ENCODE measurements at places on chromosomes 12 and 14.
A peak's percentile ranks its signal among the peaks of the same experiment; 100 is the strongest.

DNA sequence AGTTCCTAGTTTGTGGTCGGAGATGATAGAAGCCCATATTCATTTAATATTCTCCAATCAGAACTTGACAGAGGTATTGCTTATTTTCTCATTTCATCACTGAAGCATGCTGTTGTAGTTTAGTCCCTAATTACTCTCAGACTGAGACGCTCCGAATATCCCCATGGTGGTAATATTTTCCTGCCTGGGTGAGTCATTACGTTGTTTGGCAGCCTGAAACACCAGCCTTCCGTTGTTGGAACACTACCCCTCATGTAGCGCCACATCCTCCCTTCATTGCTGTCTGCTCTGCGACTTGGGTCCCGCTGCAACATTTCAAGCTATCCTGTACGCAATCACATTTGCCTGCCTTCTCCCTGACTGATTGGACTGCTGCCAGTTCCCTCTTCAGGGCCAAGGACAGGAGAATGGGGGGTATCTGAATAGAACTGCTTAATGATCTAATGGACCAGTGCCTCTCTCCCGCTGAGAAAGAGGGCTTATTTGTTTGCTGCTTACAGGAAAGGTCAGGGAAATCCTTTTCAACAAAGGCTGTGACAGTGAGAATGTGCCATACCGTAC lies 369.1 kb downstream of the NPAS3 start:
- DNase-seq, result no peak

DNA sequence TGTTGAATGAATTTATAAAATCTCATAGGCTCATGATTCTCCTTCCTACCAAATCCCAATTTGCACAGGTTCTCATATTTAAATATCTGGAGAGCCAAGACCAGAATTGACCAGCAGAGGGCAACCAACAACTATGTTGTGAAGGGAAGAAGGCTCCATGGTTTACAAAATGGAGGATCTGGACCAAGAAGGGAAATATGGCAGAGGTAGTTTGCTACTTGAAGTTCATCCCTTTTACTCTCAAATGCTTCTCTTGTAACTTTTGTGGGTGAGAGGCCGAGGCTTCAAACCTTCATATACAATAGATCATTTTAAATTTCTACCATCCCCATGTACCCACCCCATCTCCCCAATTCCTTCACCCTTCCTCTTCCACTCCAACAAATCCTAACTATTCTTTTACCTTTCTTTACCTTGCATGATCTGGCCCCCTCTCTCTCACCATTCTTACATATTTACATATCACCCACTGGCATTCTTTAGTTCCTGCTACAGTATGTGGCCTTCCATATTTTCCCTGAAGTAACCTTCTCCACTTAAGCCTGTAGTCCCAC lies 3.8 kb upstream of the SMARCC2 start:
- peak; percentile 85 for DNase-seq

GRCh38 chr12:110641521-110641920 lies 27.6 kb downstream of the TCTN1 start:
- no peak for DNase-seq

DNA sequence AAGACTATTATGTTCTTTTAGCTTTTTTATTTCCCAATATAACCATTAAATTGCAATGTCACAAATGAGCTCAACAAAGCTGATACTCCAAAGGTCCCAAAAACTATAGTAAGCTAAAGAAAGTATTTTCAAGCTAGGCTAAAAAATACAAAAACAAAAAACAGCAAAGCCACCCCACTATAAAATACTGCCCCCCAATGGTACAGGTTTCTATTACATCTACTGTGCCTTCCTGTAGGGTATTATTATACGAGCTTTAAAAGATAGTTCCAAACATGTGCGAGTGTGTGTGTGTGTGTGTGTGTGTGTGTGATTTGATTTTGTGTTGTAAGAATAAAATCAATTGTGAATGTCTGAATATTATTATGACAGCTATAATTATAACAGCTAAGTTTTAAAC lies 1.1 kb downstream of the IFNG start:
- peak; percentile 12 for DNase-seq

- DNase-seq, result no peak
Observed at GRCh38 chr14:104650981-104651875, 38.2 kb upstream of the INF2 start.

DNA sequence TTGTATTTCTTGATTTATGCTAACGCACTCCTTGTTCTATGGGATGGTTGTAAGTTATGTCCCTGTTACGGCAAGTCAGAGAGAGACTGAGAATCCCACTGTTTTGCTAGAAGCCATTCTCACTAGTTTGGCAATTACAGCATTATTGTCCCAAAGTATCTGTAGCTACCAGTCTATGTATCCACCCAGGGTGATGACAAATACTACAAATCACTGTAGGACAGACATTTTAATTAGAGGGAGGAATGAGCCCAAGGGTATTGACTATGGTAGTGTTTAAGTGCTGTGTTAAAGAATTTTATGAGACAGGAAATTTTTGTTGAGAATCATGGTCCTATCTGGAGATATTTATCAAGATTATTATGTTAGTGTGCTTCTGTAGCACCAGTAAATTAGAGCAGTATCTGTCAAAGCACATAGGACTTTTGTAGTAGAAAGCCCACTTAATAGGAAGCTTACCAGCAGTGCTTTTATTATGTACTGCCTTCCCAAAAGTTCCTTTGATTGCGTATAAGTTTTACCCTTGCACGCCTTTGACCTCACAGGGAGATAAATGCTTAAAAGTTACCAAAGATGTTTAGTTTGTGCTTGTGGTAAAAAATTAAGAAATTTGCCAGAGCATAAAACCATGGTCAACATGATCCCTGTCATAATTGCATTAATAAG lies 10.7 kb downstream of the PRKCH start:
- DNase-seq, result no peak

GRCh38 chr12:132583736-132584135 lies 26.6 kb downstream of the LRCOL1 start:
- DNase-seq, result no peak

GRCh38 chr12:60169904-60170303 lies 574.1 kb downstream of the SLC16A7 start:
- DNase-seq, result no peak

GRCh38 chr14:22837750-22838538 lies 1.6 kb downstream of the MMP14 start:
- DNase-seq, result no peak

DNA sequence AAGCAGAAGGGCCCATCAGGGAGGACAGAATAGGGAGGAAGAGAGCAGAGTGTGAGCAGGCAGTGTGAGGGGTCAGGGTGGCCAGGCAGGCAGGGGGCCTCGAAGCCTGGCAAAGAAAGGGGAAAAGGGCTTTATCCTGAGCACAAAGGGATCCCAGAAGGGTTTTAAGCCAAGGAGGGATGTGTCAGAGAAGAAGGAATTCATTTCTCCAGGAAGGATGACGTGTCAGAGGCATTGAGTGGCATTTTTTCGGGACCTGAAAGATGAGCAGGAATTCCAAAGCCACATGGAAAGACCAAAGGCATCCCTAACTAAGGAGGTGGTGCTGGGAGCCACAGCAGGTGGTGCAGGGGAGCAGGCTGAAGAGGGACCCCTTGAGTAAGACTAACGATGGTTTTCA lies 132.1 kb downstream of the DICER1 start:
- no peak for DNase-seq

DNA sequence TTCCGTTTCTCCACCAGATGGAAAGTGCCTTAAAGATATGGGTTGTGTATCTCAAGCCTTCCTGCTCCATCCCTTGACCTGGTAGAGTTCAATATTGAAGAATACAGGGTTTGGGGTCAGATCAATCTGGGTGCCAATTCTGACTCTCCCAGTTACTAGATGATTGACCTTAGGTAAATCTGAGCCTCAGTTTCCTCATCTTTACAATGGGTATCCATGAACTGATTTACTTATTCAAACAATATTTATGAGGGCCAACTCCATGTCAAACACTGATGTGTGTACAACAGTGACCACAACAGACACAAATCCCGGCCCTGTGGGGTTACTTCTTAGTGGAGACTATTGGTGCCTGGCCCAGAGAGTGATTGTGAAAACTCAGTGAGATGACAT lies 7.5 kb upstream of the FAIM2 start:
- DNase-seq, result no peak

DNA sequence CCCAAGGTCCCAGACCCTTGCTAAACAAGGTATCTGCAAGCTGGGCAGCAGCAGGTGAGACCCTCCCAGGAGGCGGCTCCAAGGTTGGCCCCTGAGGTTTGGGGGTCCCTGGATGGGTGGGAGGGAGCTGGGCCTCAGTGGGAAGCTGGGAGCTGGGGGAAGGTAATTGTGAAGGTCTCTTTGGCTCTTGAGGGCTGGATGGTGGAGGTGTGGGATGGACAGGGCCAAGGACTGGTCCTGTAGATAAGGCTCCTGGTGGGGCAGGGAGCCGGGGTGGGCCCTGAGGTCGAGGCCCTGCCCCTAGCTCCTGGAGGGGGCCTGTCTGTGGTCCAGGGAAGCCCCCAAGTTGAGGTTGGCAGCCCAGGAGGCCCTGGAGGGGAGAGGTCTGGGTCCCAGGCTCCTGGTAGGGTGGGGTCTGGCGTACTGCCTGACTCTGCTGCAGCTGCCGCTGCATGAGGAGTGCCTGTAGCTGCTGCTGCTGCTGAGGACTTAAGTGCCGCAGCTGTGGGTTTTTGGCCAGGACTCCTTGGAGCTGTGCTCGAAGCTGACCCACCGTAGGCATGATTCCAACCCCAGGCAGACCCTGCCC lies 13.1 kb upstream of the PRKAG1 start:
- no peak for DNase-seq

DNA sequence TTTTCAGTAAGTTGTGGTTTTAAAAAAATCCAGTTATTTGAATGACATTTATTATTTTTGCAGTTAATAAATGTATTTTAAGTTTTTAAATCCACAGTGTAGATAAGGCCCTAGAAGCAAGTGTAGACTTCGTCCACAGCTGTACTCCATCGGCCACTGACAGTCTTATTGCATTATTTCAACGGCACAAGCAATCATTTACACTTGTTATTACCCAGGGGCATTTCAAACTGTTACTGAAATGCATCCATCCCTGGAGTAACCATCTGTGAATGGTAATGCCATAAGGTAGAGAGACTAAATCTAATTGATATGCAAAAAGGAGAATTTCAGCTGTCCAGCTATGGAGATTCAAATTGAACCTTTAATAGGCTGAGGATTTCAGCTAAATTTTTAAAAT lies 48.4 kb downstream of the BICD1 start:
- no peak for DNase-seq

GRCh38 chr12:59699421-59700152 lies 103.8 kb downstream of the SLC16A7 start:
- no peak for DNase-seq

DNA sequence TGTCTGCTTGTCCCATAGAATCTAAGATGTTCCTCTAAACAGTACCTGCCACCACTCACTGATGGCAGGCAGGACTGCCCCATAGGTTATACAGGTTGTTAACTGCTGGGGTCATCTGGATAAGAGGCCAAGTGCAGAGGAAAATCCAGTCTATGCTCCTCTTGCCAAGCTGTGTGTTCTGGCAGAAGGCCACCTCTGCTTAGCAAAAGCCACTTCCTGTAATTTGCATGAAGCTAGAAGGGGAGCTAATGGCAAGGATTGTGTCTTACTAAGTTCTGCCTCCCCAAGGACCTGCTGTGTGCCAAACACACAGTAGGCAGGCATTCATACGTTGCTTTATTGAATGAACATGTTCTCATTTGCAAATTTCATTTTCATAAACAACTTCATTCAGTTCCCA lies 445.4 kb downstream of the BCL11B start:
- no peak for DNase-seq

DNA sequence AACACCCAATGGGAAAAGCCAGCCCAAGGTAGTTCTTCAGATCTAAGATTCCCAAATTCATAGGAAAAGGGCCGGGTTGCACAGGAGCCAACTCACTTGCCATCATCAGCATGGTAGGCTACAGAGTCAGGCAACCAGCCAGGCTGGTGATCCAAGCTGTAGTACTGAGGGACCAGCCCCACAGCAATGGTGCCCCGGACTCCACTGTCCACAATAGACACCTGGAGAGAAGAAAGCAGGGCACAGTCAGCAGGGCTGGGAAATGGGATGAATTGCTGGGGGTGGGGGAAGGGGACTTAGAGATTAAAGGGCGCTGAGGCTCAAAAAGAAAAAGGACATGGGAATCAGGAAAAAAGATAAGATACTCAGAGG lies 4.2 kb downstream of the SPRYD3 start:
- DNase-seq, result no peak

- DNase-seq, result no peak
Observed at GRCh38 chr12:6887460-6887859, 14.4 kb upstream of the SPSB2 start.

DNA sequence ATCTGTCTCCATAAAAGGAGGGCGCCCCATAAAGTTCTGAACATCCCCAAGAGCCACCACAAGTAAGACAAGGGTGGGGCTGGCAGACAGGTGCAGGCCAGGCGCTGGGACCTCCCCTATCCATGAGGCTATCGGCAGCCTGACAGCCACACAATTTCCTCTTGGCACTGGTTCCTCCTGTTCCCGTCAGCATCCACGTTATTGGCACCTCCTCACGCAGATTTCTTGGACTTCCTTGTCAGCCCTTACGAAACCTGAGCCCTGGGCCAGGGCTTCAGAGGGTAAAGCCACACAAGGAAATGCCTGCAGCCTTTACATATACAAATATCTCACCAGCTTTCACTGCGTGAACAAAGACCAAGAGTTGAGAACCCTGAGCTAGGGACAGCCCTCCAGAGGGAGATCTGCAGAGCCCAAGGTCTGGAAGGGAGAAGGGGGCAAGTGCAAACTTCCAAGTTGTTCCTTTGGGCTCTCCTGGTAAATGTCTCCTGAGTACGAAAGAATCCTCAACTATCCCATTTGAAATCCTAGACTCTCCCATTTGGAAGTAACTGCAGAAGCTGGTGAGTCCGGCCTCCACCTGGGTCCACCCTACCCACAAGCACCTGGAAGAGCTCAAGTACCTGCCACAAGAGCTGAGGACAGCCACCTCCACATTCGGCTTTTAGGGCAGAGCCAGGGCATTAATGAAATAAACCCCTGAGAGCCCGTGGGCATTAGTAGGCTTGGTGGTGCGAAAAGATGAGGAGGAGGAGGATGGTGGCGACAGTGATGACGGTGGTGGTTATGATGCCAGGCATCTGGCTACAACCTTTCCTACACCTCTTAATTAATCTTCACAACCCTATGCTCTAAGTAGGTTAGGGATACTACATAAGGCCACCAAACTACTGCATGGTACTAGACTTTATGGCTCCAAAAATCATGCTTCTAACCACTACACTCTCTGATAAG lies 5.5 kb upstream of the TC2N start:
- DNase-seq, result no peak

DNA sequence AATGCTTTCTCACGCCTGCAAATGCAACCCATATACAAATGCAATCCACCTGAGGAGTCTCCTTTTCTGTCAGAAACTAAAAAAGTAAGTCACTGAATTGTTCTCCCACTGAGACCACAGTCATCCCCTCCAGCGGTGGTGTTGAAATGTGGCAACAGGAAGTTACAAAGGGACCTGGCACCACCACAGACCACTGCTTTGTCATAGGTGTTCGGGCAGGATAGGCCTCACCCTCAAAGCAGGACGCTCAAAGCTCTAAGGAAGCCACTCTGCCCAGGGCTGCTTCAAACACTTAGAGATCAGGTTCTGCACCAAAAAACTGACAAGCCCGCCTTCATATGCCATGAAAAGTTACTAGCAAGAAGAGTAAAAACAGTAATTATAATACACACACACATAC lies 11.3 kb downstream of the PHLDA1 start:
- DNase-seq, result no peak
